Activated CD4-positive, CD25-positive, alpha-beta regulatory T cell (primary cell): ENCODE measurements at places on chromosomes 12 and 14.

GRCh38 chr14:50667684-50667995 lies 466 bp downstream of the SAV1 start:
- peak; percentile 4 for DNase-seq

- DNase-seq, result no peak
Observed at GRCh38 chr12:32777691-32778175, 22.0 kb upstream of the YARS2 start.

- no peak for DNase-seq
Observed at GRCh38 chr14:83559721-83560120, 1970.2 kb upstream of the FLRT2 start.

DNA sequence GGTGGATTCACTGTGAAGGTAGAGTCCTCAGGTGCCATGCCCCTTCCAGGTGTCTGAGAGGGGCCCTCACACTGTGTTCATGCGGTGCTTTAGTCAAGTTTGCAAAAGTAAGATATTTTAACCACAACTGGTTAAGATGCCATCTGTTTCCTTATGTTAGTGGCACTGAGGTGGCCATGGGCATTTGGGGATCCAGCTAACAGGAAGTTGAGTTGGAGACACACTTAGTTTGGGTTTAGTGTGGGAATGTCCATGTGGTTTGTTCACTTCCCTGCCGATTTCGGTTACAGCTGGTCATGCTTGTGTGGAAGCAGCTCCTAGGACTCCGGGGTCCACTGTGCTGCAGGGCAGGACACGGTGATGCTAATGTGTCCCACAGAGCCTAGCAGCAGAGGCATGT lies 17.3 kb upstream of the ABHD12B start:
- DNase-seq, result no peak

DNA sequence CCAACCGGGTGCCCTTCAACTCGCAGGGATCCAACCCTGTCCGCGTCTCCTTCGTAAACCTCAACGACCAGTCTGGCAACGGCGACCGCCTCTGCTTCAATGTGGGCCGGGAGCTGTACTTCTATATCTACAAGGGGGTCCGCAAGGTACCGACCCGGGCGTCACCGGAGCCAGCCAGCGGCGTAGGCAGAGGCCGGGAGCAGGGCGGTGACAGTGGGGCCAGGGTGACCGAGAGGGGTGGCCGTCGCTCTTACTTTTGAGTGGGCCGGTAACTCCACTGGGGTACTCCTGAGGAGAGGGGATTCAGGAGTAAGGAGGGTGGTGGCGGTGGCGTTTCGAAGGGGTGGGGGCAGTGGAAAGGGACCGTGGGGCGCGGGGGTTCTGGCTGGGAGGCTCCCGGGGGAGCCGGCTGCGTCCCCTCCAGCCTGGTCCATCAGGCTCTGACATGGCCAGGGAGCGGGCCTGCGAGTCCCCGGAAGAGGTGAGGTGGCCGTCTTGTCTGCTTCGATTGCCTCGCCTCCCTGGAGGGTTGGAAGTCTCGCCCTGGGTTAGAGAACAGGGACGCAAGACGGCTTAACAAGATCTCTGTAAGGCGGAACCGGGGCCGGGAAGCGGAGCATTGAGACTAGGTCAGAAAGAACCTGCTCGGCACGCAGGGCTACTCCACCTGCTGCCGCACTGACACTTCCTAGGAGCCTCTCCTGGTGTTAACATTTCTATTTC lies 491 bp downstream of the WDR20 start:
- DNase-seq, result no peak

GRCh38 chr12:124844411-124845397 lies 19.0 kb downstream of the SCARB1 start:
- DNase-seq, result no peak

DNA sequence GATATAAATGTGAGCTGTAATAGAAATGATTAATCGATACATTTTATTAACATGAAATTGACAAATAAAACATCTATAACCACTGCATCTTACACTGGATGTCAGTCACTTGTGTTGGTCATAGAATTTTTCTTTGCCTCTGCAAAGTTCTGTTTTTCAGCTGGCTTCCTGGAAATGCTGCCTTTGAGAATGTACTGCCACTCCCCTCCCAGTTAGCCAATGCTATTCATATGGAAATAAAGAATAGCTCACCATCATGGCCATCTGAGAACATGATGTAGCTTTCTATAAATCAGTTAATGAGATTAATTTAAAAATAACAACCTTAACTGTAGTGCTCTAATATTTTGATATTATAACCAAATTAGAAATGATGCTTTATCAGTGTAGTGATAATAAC lies 41.1 kb downstream of the SLCO1B1 start:
- DNase-seq, result no peak

DNA sequence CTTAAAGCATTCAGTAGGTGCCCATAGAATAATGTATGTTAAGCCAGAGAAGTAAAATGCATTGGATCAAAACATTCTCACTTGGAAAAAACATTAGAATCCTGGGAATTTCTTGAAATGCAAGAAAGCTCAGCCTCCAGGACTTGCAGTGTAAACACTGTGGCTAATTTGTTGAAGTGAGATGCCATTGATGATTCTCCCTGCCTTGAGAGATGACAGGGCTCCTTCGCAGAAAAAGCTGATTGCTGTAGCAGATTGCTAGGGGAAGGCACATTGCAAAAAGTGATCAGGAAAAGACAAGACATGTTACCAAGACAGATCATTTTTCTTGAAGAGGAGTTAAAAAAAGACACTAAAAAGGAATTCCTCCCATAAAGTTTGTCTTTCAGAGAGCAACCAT lies 204.2 kb upstream of the HMGA2 start:
- no peak for DNase-seq

GRCh38 chr12:12301122-12301521 lies 34.3 kb upstream of the LRP6 start:
- no peak for DNase-seq

DNA sequence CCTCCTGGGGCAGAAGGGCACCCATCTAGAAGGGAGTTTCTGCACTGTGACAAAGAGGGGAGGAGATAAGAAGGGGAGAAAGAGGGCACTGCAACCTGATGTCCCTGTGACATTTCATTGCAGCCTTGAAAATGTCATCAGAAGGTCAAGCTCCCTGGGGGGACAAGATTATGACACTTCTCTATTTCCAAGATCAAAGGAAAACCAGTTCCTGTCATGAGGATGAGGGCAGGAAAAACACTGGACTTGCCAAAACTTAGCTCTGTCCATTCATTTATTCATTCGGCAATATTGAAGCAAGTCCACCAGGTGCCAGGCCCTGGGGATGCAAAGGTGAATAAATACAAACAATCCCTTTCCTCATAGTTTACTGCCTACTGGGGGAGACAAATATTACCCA lies 138.4 kb upstream of the CDKN3 start:
- no peak for DNase-seq

DNA sequence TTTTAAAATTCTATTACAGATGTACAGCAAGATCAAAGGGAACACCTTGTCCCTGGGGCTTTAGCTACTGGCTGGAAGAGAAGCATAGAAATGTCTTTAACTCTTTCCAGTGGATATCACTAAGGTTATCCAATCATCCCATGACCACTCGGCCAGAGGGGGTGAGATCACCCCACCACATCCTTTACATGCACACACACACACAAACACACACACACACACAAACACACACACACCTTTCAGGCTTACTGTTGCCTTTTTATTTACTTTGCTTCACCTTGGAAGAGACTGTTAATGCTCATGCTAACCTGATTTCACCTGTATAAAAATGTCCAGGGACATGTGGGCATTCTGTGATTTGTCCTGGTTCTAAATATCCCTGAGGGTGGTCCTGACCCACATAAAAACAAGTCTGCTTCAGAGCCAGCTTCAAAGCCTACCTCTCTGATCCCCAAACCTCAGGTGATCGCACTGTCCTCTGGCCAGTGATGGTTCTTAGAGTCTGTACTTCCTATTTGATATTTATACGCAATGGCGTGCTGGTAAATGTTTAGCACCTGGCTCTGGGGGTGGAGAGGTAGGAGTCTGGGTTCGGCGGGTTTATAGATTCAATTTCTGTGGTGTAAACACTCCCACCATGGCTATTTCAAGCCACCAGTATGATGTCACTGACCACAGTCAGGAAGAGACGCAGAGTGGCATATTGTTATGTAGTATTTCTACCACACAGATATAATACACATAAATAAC lies 166.1 kb upstream of the EEA1 start:
- DNase-seq, result no peak

- no peak for DNase-seq
Observed at GRCh38 chr14:37078131-37078530, 94.3 kb downstream of the SLC25A21 start.

DNA sequence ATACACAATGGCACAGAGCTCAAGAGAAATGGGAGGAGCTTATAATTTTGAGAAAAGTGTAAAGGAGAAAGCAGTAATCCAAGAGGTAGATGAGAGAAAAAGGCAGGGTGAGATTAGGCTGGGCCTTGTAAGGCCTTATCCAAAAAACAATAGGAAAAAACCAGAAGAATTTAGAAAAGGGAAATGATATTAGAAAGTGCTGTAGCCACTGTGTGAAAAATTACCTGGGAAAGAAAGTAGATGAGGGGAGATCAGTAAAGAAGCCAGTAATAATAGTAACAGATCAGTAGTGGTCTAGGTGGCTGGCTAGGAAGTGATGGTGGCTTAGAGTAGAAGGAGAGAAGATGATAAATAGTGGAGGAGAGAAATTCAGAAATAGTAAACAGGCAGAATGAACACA lies 66.3 kb upstream of the CFL2 start:
- no peak for DNase-seq

DNA sequence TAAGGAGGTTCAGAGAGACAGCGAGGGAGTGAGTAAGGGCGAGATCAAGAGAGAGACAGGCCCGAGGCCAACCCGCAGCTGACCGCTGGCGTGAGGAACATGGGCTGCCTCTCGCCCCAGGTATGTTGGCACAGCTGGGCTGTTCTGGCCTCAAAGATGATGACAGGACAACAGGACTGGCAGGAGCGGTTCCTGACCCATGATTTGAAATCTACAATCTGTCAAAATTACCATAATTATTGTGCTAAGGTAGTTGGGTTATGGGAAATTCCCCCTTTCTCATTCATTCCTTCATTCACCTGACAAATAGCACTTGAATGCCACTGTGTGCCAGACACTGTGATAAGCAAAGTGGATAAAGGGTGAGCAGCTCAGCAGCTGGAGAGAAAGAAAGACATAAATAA lies 5.1 kb upstream of the ENDOU start:
- no peak for DNase-seq

DNA sequence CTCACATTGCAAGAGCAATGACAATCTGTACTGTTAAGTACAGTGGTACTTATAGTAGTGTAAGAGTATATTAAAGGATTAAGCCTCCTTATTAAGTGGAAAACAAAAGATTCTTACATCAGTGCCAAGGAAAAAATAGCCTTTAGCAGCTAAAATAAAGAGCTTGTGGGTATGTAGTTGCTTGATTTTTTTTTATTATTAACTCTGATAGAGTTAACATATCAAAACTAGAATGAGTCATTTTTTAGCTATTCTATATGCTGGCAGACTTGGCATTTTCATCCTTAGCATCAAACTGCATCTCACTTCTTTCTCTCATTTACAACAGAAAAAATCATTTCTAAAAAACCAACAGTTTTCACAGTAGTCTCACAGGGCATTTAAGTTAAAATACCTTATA lies 86.5 kb downstream of the ATP2B1 start:
- no peak for DNase-seq

DNA sequence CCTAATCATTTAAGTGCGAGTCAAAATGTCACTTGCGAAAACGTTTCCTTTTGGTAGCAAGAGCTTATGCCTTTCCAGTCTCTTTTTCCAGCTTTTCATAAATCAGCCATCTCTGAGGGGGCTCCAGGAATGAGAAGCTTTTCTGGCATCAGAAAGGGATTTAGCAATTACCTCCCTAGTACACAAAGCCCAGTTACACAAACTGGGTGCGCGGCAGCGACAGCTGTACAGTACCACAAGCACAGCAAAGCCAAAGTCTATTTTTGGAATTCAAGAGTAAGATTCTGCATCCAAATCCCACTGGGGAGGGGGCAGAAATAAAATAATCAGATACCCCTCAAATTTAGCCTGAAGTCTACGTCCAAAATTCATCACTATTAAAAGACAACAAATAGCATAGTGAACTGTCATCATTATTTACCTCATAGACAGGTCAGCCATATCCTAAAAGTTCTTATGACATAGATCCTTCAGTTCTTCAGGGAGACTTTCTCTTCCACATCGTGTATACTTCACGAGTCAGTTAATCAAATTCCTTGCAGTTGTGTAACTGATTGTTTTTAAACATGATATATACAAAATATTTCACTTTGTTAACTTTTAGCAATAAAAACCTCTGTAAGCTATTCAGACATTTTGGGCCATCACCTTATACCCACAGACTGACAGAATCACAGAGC lies 150.8 kb downstream of the TTC7B start:
- DNase-seq, result no peak

DNA sequence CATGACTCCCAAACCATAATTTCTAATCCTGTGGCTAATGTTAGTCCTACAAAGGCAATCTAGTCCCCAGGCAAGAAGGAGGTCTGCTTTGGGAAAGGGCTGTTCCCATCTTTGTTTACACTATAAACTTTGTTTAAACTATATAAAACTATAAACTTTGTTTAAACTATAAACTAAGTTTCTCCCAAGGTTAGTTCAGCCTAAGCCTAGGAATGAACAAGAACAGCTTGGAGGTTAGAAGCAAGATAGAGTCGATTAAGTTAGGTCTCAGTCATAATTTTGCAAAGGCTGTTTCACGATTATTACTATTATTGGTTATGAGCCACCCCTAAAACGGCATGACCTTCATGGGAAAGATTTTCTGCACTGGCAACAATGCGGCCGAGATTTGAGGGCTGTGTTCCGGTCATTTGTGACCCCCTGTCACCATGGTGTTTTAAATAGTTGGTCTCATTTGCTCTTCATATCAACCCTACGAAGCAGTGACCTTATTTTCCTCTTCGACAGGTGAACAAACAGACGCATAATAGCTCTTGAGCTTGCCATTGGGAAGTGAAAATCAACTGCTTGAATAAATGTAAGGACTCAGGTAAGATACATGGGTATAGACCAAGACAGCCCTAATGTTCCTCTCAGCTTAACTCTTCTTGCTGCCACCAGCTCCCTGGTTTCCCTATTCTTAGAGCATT lies 322.6 kb upstream of the TMEM132C start:
- no peak for DNase-seq

GRCh38 chr14:67263499-67264149 lies 22.4 kb downstream of the PALS1 start:
- DNase-seq, result no peak

DNA sequence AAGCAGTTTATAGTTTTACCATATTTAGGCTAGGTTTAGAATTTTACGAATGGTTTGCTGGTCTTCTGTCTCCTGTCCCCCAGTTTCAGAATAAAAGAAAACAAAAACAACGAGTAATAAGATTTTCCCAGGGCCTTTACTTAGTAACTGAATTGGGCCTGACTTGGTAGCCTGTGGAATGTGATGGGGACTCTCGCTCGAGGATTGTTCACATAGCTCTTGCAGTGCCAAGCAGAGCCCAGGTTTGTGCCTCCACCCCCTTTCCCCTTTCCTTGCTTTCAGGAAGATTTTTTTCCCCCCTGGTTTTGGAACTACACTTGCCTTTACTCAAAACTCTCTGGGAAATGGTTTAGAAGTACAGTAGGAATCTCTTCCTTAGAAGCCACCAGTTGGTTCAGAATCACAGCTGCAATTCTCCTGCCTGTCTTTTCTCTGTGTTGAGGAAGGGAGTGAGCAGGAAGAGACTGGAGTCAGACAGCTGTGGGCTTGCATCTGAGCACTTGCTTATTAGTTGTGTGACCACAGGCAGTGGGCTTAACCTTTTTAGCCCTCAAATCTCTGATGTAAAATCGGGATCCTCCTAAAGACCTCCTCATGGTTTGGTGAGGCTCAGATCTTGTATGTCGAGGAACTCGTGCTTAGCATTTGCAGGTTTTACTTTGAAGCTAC lies 501.2 kb downstream of the PCNX1 start:
- no peak for DNase-seq

GRCh38 chr12:120847814-120848213 lies 56.3 kb downstream of the SPPL3 start:
- DNase-seq, result no peak
